A172 (cell line): ENCODE measurements at places on chromosomes 13 and 19. TPM values are rescaled to one million over a fixed set of nuclear protein-coding genes. Genes with fewer than 3 reads are reported as not detected.

The TRPM4 gene
- 3.6 and 7.6 TPM in 2 replicates for total RNA-seq

The SHD gene
- 0.24 and 0.53 TPM in 2 replicates for total RNA-seq

The PEG3 gene
- not detected in 2 replicates for total RNA-seq

The TMIGD2 gene
- not detected in 2 replicates for total RNA-seq

The GPR12 gene
- not detected in 2 replicates for total RNA-seq

The COPE gene
- total RNA-seq, result 429 and 452 TPM in 2 replicates

The EHD2 gene
- 24.0 and 28.6 TPM in 2 replicates for total RNA-seq

The TMEM145 gene
- not detected in 2 replicates for total RNA-seq

The CBARP gene
- total RNA-seq, result 0.93 and 0.95 TPM in 2 replicates

The NTF4 gene
- total RNA-seq, result not detected in 2 replicates

The RFPL4A gene
- not detected in 2 replicates for total RNA-seq

The NCCRP1 gene
- not detected in 2 replicates for total RNA-seq
